Fibroblast of skin of left biceps (primary cell): ENCODE measurements at places on chromosomes 13 and 19.

- no peak for DNase-seq
Measured at GRCh38 chr19:11373166-11373884, 1.1 kb upstream of the SWSAP1 start.

GRCh38 chr19:43634506-43634871, 5.2 kb downstream of the CADM4 start:
- DNase-seq = no peak

DNA sequence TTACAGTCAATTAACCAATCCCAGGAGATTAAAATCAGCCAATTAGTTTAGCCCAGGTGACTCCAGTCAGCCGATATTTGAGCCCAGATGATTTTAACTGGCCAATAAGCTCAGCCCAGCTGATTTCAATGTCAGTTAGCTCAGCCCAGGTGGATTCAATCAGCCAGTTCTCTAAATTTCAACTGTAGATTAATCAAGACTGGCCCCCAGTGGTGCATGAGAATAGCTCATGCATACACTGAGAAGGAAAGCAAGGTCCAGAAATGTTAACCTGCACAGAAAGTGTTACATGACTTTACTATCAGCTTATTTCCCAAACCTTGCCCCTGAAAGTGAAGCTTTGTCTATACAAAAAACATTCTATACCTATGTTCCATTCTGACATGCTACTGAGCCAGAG, 55.4 kb upstream of the ZNF724 start:
- DNase-seq = no peak

DNA sequence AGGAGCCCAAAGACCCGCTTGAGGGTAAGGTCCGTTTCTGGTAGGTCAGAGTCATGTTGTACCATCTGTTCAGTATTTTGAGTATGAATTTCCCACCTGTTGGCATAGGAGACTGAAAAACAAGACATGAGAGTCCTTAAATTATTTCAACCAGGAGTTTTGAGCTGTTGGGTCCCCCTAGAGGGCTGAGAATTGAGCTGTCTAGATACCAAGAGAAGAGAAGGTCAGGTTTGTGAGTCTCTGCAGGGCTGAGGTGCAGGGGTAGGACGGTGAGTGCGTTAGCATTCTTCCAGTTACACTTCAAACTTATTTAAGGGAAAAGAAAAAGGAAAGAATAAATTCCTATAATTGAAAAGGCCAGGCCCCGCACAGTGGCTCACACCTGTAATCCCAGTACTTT, 5.0 kb downstream of the CBLC start:
- DNase-seq = no peak

DNA sequence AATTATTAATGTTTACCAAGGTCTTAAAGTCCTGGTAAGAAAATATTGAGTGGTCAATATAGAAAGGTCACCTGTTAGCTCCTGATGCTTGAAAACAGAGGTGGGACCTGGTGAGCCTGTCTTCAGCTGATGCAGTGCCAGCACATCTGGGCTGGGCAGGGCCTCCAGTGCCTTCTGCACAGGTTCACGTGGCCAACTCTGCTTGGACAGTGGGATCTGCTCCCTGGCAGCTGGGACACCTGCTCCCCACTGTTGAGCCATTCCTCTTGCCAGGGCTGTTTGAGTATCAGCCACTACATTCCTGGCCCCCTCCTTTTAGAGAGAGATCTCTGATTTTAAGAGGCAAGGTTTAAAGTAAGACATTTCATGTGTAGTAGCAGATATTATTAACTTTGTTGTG, 135.0 kb downstream of the TM9SF2 start:
- DNase-seq = no peak
